Fibroblast of gingiva (primary cell): ENCODE measurements at places on chromosomes 1 and 21.

DNA sequence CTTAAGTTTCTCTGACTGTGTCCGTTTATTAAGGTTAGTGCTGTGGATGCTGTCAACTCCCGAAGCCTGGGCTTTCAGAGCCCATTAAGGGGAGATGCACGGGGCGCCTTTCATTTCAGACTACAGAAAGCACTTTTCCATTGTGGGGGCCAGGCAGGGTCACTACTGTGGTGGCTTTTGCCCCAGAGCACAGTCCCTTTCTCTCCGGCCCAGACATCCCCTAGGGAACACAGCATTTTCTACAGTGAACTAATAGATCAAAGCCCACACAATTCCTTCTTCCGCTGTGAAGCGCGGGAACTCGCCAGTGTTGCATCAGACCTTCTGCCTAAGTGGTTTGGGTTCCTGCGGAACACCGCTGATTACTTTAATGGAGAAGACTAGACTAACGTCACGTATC, 26.8 kb upstream of the MAP1LC3C start:
- DNase-seq = no peak

- no peak for DNase-seq
These were observed 479.0 kb downstream of the PTBP2 start for GRCh38 chr1:97200595-97200994.

DNA sequence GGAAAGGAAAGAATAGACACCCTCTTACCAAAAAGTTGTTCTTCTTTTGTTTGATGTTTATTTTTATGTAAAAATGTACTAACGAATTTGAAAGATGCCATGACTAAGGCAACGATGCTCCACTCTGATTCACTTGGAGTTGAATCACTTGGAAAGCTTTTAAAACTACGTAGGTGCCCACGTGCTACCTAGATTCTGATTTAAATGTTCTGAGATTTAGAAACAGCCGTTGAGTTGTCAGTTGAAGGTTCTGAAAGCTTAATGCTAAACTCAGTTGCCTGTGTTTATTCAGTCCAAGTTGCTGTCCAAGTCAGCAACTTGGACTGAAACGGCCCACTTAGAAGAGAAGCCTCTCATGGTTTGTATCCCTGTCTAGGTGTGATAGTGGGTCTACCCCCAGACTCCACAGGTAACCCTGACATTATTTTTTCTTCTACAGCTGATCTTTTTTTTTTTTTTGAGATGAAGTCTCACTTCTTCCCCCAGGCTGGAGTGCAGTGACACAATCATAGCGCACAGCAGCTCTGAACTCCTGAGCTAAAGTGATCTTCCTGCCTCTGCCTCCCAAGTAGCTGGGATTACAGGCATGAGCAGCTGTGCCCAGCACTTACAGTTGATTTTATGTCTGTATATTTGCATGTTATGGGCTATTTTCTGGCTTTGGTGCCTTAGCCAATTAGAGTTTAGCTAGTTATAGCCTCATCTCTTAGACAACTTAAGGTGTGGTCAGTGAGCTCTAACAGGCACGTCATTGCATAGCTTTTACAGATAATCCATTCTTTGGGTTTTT, 1.4 kb upstream of the VAMP4 start:
- DNase-seq = peak; percentile 70

- DNase-seq = no peak
These were observed 3.9 kb upstream of the POU3F1 start for GRCh38 chr1:38050397-38051078.

DNA sequence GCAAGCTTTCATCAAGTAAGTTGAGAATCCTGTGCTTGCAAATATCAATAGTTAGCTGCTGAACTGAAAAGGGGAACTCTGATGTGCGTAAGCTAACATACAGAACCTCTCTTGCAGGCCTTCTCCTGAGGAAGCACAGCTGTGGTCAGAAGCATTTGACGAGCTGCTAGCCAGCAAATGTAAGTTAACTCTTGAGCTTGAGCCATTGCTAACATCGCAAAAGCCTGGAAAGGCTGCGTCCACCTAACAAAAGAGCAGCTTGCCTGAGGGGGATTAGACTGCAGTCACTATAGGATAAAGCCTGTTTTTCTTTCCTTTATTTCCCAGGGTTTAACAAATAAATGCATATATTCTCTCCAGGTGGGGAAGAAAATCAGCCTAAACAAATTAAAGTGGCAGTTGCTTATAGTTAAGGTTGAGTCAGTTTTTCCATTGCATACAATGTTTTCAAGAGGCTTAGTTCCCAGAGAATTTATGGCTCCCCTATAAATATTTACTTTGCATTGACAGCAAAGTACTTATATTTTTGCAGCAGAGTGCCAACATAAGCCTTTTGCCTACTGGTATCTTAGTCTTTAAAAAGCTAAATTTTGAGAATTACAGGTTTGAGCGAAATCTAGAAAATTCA, 1.5 kb downstream of the RGS2 start:
- no peak for DNase-seq

DNA sequence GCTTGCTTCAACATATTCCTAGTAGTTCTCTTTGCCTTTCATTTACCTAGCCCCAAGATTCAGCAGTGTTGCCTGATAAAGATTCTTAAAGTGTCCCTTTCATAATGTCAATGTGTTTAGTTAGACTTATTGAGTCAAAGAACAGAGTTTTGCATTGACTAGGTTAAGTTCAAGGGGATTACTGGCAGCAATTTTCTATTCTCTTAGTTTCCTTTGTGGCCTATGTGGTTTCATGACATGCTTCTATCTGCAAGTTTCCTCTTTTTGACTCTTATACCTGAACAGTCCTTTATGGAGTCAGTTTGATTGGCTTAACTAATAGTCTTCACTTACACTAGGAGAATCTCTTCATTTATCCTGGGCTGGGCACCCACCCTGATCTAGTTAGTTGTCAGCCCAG, 151.3 kb downstream of the ADGRL4 start:
- no peak for DNase-seq

- DNase-seq = no peak
These were observed 113.3 kb downstream of the NAV1 start for GRCh38 chr1:201652181-201652580.

DNA sequence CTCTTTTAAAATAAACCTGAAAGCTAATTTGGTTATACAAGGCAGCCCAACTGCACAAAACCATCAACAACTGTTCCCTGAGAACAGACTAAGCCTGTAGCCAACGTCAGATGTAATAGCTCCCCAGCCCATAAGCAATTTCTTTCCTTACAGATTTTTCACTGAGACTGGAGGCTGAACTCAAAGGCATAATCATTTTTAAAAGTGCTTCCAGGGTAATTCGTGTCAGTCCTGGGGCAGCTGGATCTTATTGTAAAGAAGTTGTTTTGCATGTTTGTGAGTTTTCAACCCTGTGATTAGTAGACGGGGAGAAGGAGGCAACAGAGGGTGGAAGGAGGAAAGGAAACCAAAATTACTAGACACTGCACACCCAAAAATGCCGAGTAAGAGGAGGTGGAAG, 3.2 kb downstream of the DPT start:
- no peak for DNase-seq

- DNase-seq = no peak
These were observed 111.4 kb downstream of the ST3GAL3 start for GRCh38 chr1:43818691-43819090.

DNA sequence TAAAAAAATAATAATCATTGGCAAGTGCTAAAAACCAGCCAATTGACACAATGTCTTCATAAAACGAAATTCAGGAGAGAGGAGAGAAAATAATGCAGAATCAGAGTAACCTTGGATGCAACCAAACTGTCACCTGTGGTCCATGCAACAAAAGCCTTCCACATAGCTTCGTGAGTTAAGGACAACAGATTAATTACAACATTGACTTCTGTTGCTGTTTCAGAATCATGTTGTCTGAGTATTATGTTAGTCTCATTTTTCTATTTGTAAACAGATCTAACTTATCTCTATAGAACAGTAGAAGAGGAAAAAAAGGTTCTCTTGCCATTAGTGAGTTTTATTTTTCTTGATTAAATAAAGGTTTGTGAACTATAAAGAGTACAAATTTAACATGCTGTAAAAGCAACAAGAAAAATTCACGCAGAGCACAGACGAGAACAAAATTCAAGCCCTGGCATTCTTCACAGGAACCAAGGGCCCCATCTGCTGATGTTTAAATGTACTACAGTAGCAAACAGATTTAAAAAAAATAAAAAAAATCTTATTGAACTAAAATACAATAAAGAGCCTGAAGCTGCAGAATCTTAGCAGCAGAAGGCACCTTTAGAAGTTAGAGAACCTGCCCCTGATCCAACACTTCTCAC, 381.1 kb upstream of the PKN2 start:
- DNase-seq = peak; percentile 26

- DNase-seq = no peak
These were observed 221.7 kb downstream of the C1orf94 start for GRCh38 chr1:34398241-34398915.

GRCh38 chr1:210264496-210265380, 32.1 kb downstream of the SERTAD4 start:
- DNase-seq = no peak

DNA sequence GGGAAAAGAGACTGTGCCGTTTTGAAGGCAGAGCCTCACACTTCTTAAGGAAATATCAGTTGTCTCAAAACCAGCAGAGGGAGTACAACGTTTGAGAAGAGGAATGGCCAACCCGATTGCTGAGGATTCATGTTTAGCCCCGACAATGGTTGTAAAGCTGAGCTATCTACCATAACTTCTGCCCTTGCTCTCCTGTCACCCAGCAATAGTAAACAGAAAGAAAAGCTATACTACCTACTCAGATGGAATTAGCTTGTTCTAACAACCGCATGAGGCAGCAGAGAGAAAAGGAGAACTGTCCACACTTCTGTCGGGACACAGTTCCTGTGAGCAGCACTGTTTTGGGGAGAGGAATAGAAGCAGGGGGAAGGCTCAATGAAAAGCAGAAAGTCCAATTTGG, 91.2 kb downstream of the SLC45A1 start:
- peak; percentile 68 for DNase-seq

DNA sequence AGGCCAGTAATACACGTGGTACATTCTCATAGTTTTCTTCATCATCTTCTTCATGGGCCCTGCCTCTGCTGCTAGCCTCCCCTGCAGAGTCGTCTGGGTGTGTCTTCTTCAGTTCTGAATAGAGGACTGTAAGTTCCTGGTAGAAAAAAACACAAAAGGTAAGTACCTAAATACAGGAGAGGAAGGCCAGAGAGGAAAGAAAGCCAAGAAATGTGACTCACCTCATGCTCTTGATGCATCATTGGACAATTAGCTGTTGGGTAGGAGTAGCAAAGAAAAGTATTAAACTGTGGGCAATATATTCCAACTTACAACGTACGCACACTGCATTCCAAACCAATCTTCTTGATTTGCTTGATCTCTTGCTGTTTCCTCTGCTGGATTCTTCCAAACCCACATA, 21.8 kb downstream of the FCRL3 start:
- no peak for DNase-seq

DNA sequence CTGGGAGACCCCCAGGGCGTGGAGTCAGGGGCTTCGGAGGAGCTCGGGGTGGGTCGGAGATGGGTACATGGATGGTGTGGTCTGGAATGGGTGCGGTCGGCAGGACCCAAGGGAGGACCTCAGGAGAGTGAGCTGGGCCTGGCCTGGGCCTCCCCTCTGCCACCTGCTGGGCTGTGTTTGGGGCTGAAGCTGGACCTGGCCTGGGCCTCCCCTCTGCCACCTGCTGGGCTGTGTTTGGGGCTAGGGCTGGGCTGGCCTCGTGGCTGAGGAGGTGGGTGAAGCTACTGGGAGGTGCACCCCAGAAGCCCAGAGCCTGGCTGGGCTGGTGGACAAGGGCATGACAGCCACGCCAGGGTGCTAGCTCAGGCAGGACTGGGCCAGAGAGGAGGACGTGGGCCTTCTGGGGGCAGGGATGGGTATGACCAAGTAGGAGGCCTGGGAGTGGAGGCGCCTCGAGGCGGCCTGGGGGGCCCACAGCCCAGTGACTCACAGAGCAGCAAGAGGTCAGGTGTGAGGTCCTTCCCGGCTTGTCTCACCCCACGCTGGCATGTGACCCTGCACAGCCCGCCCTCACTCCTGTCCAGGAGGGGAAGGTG, 14.5 kb downstream of the SAMD11 start:
- DNase-seq = no peak

GRCh38 chr1:117821774-117822482, 107.5 kb downstream of the GDAP2 start:
- DNase-seq = peak; percentile 80

GRCh38 chr1:221602830-221603229, 139.1 kb downstream of the DUSP10 start:
- DNase-seq = peak; percentile 56

- no peak for DNase-seq
These were observed 43.3 kb downstream of the POU2F1 start for GRCh38 chr1:167263819-167264464.

- no peak for DNase-seq
These were observed 16.2 kb downstream of the ZSCAN20 start for GRCh38 chr1:33488624-33489023.

DNA sequence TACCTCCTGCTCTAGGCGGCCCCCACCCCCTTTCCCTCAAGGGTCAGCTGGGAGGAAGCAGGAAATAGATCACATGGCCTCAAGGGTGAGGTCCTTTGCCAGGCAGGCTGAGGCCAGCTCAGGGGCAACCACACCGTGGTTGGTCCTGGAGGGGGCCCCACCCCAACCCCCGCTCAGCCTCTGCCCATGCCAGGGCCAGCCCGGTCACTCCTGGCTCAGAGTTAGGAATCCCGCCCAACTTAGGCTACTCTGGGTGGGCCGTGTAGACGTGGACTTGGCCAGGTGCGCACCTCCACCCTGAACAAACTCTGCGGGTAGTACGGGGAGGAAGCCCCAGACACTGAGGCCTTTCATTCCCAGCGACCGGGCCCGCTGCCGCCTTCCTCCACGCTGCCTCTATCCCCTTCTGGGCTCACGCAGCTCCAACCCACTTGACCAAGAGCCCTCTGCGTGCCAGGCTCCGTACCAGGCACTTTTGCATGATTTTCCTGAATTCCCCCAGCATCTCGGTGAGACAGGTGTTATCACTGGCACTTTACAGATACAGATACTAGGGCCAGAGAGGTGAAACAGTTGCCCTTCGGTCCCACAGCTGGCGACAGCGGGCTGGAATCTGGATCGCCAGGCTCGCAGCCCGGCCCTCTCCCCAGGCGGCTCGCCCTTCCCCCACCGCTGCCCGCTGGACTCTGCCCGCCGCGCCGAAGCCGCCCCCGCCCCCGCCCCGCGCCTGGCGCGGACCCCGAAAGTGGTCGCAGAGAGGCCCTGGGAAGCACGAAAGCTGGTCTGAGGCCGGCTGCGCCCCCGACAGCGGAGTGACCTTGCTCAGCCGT, 769 bp downstream of the GALE start:
- peak; percentile 43 for DNase-seq

DNA sequence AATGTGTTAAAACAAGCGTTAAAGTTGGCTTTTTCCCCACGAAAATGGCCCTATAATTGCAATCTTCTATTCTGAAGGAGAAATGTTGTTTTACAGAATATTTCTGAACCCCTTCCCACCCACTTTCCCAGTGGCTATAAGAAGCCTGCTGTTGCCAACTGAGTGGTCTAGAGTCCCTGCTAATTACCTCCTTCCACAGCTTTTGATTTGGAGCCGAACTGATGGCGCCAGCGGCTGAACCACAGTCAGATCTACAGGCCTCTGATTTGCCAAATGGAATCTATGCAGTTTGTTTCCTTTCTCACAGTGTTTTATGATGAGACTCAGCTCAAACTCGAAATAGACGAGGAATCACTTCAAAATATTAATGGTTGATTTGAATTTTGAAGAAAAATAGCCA, 76.0 kb upstream of the C1orf105 start:
- no peak for DNase-seq

GRCh38 chr1:236534151-236534651, 10.4 kb downstream of the LGALS8 start:
- DNase-seq = no peak

- no peak for DNase-seq
These were observed 181.9 kb downstream of the CYYR1 start for GRCh38 chr21:26391166-26391565.

GRCh38 chr1:25780318-25781129, 19.5 kb upstream of the SELENON start:
- peak; percentile 38 for DNase-seq

GRCh38 chr1:219824338-219824737, 104.0 kb downstream of the SLC30A10 start:
- no peak for DNase-seq
